ENCODE measurements at places on chromosomes 5 and 9.

GRCh38 chr5:83496626-83497025 lies 25.1 kb downstream of the VCAN start:
- DNase-seq: no peak

DNA sequence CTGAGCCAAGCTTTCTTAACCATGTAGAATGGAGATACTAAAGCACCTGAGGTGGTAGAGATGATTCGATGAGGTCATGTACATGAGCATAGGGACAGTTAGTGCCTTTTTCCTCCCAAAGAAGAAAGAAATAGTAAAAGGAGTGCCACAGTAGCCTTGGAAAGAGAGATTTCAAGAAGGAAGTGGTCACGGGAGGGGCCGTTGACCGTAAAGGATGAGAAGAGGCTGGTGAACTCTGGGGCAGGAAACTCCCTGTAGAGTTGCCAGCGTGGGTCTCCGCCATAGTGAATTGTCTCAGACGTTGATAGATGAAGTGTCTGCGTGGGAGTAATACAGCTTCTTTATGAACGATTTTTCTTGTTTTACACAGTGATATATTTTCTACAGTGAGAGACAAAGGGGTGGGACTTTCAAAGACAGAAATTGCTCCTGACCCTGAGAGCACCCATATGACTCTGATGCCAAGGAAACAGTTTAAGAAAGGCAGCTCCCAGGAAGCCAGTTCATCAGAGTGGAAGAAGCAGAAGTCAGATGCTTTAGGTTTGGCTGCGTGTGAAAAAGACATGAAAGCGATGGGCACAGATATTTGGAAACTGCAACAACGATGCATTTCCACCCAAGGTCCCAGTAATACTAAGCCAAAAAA lies 41.3 kb downstream of the UGCG start:
- DNase-seq: no peak

GRCh38 chr5:40780199-40780598 lies 18.0 kb downstream of the PRKAA1 start:
- DNase-seq: no peak

GRCh38 chr5:35835796-35836742 lies 20.6 kb upstream of the IL7R start:
- no peak for DNase-seq

GRCh38 chr5:67311701-67312100 lies 115.1 kb upstream of the CD180 start:
- DNase-seq: no peak

- DNase-seq: no peak
These were observed 9.9 kb downstream of the MYOZ3 start for GRCh38 chr5:150670948-150671310.

DNA sequence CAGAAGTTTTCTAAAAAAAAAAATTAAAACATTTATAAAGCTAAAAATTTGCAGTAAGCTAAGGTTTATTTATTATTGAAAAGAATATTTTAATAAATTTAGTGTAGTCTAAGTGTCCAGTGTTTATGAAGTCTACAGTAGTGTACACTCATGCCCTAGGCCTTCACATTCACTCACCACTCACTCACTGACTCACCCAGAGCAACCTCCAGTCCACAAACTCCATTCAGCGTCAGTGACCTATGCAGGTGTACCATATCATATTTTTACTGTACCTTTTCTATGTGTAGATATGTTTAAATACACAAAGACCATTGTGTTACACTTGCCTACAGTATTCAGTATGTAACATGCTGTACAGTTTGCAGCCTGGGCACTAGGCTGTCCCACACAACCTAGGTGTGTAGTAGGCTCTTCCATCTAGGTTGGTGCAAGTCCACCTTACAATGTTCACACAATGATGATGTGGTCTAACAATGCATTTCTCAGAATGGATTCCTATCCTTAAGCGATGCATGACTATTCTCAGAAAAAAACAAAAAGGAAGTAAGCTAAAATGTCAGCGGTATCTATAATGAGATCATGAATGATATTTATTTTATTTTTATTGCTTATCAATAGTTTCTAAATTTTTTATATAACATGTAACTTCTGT lies 336.7 kb downstream of the AGTPBP1 start:
- peak; percentile 54 for DNase-seq

GRCh38 chr5:77170196-77170890 lies 40.1 kb upstream of the PDE8B start:
- DNase-seq: no peak

DNA sequence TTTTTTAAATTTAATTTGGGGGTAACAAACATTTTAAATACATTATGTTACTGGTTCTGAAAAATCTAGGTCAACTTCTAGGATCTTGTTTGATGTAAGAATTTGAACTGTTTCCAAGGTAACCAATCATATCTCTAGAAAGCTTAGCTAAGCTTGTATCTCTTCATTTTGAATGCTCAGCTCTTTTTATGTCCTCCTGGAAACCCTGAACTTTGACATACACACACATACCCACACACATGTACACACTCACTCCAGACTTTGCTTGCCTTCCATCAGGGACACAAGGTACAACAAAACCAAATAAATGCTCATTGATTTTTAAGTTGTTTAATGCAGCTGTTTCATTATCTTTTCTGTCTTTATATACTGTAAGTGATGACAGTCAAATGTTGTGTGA lies 178.5 kb downstream of the RAB3C start:
- DNase-seq: no peak

- no peak for DNase-seq
These were observed 28.9 kb downstream of the SH3PXD2B start for GRCh38 chr5:172425402-172425801.

GRCh38 chr5:125043781-125044391 lies 297.4 kb upstream of the ZNF608 start:
- DNase-seq: peak; percentile 97

- DNase-seq: peak; percentile 36
These were observed 94.5 kb upstream of the LIFR start for GRCh38 chr5:38650946-38651345.

DNA sequence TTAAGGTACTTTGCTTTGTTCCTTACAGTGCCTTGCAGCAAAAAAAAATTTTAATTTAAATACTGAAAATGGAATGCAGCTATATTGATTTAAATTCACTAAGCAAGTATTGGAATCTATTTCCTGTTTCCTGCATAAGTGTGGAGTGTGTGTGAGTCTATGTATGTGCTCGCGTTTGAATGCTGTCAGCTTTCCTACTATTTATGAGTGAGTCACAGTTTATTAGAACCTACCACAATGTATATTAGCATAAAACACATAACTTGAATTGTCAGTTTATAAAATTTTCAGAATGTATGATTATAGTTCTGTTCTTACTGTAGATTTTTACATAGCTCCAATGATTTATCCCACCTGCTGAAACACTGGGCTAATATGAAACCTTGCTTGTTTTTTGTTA lies 302.1 kb downstream of the NR2F1-AS1 start:
- DNase-seq: no peak

- no peak for DNase-seq
These were observed 926 bp downstream of the DNAJC25 start for GRCh38 chr9:111632060-111632459.

DNA sequence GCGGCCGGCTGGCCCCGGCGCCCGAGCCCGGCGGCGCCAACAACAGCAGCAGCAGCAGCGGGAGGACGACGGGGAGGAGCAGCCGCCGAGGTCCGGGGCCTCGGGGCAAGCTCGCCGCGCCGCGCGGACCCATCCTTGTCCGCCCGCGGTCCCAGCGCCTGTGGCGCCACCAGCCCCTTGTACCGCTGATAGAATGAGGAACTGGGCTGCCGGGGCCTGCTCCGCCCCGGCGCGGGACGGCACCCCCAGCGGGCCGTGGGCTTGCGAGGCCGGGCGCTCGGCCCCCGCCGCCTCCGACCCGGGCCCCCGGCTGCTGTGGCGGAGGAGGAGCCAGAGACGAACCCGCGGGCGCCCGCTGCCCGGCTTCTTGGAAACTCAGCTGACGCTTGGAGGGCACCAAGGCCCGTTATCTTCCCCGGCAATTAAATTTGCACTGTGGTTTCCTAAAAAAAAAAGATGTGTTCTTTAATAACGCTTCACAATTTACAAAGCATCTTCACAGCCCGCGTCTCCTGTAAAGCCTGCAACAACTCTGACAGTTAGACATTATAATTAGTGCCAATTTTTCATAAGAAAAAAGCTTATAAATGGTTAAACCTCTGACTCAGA lies at the start of gene ARSB:
TSS of gene ARSB (minus strand) at position 195 of the 609 bp plus-strand sequence. CDS start at position 133, 62 bp downstream.
- no peak for DNase-seq

DNA sequence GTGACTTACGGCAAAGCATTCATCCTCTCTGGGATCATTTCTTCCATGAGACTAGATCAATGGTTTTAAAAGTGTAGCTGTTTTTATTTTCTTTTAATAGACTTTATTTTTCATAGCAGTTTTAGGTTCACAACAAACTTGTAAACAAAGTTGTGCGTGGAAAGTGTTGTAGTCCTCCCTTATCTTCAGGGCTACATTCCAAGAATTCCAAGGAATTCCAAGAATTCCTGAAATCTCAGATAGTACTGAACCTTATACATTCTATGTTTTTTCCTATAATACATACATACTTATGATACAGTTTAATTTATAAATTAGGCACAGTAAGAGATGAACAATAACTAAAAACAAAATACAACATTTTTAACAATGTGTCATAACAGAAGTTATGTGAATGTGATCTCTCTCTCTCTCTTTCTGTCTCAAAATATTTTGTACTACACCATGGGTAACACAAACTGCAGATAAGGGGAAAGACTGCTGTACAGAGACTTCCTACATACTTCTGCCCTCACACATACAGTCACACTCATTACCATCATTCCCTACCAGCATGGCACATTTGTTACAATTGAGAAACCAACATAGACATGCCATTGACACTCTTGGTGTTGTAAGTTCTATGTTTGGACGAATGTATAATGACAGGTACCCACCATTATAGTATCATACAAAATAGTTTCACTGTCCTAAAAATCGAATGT lies 1933.2 kb upstream of the WWC1 start:
- DNase-seq: peak; percentile 35

DNA sequence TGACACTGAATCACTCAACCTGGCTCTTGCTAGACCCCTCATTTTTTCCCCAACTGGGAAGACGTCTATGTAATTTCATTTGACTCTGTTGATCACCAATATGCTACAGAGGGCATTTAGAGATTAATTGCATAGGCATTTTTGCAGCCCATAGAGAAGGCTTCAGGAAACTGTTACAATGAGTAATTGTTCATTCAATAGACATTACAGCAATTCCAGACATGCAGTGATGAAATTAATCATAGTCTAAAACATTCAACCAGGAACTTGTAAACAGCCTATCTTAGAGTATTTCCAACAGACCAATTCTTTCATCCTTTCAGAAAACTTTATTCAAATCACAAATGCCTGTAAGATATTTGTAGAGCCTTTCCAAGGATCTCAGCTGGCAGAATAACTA lies 122.3 kb downstream of the MARCHF11 start:
- peak; percentile 13 for DNase-seq
